ENCODE measurements at places on chromosomes 7 and 10.

GRCh38 chr7:75854233-75854632, 24.6 kb upstream of the RHBDD2 start:
- DNase-seq = no peak

DNA sequence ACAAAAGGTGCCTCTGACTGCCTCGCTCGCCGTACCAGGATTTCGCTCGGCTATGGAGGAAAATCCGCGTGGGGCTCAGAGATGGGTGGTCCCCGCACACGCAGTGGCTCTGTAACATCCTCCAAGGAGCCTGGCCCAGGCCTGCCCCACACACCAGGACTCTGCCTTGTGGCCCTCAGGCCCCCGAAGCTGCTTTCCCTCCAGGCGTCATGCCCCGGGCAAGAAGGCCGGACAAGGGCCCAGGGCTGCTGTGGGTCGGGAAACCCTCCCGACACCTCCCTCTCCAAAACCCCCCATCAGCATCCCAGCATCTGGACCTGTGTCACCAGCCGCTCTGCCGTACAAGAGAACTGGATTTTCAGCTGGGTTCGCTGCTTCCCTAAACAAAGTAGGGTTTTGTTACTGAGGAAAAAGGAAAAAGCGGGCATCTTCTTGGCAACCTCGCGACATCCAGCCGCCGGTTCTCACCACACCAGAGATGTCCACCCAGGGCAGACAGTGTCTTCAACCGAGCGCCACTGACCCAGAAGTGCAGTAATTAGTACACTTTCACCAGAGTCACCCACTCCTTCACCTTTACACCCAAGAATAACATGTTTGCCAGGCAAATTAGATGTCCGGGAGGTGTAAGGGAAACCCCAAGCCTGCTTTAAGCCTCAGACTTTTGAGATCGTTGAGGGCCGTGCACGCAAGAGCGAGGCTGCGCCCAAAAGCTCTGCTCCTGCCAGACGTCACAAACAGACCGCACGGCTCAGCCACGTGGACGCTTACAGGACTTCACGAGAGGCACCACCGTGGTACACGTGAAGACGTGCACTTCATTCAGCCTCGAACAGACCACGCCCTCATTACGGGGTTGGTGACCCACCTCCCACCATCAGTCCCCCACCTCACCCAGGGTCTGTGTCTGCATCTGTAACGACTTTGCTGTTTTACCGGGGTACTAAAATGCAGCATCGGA, 62.2 kb downstream of the DIP2C start:
- no peak for DNase-seq

DNA sequence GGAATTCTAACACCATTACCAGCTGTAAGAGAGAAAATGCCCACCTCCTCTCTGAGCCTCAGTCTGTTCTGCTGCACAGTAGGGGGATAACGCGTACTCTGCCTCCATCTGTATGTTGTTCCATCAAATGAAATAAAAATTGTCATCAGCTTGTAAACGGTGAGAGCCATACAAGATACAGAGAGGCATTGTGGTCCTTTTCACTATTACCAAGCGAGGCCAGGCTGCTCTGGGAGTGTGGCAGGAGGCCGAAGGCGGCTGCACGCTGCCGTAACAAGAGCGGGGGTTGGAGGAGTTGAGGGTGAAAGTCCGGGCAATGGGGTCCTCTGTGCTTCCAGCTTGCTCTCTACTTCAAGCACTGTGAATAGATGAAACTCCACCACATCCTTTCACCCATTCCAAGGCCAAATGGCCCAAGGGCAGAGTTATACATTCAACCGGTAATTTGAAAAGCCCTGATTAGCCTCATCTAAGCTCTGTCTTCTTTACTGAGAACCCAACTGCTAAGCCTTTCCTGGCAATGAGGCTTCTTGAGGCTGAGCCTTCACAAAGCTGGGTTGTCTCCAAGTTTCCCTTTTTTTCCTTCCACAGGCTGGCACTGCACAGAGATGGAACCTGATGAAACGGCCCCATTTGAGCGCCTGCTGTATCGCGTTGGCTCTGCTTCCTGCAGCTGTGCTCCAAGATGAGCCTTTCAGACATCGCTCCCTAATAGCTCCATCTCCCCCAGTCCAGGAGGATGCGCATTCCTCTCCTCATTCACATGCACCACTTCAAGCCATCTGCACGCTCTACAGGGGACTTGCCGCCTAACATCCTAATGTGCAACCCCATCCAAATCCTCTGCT, 47.2 kb downstream of the PYROXD2 start:
- peak; percentile 40 for DNase-seq

DNA sequence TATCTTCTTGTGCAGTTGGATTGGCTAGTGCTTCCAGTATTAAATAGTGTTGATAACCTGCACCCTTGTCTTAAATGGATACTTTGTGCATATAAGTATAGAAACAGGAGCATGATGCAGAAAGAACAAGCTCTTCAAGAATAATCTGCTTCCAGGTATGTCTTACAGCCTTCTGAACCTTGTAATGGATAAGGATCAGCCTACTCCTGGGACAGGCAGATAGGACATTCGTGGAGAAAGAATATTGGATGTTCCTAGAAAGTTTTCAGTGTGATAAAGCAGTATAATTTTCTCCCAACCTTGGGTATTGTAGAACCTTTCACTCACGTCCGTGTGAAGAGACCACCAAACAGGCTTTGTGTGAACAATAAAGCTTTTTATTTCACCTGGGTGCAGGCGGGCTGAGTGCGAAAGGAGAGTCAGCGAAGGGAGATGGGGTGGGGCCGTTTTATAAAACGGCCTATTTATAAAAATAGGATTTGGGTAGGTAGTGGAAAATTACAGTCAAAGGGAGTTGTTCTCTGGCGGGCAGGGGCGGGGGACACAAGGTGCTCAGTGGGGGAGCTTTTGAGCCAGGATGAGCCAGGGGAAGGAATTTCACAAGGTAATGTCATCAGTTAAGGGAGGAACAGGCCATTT, 27.2 kb downstream of the C1GALT1 start:
- no peak for DNase-seq

GRCh38 chr10:129548600-129548999, 81.6 kb downstream of the MGMT start:
- no peak for DNase-seq

GRCh38 chr10:48364659-48365405, 58.4 kb downstream of the MAPK8 start:
- no peak for DNase-seq

GRCh38 chr7:70694434-70694970, 437.4 kb upstream of the GALNT17 start:
- peak; percentile 37 for DNase-seq

DNA sequence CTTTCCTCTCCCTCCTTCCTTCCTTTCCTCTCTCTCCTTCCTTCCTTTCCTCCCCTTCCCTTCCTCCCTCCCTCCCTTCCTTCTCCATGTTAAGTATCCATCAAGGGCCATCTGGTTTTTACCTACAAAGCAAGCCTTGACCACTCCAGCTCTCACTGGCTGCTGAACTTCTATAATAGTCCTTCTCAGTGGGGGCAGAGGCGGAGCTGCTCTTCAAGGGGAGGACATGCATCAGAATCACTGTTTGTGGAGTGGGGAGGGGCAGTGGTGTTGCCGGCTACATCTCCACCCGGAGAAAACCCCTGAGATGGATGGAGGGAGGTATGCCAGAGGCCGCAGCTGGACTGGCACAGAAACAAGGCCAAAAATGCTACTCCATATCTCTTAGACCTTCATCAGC, 25.9 kb downstream of the LAMB1 start:
- DNase-seq = no peak

DNA sequence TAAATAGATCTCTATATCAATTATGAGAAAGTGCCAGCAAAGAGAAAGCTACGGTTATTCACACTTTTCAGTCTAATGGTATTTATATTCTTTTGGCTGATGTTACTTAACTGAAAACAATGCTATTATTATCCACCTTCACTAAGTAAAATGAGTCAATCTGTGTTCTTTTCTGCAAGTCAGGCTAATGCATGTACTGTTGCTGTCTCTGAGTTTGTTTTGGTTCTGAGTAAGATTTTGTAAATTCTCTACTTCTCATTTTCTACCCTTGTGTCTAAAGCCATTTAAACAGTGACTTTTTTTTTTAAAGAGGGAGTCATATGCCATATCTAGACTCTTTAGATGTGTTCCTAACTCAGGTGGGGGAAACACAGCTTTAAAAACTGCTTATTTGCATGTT, 7.5 kb downstream of the VWC2 start:
- DNase-seq = no peak

DNA sequence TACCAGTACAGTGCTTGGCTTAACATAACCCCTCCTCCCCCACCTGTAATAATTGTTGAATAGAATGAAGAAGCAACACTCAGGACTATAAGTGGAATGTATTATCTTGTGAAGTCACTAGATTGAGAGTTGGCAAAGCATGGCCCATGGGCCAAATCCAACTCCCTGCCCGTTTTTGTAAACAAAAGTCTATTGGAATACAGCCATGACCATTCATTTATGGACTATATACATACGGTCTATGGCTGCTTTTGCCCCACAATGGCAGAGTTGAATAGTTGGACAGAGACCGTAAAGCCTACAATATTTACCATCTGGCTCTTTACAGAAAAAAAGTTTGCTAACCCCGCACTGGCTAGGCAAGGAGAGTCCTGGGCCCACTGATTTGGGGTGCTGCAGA, 48.1 kb upstream of the CYCS start:
- no peak for DNase-seq

GRCh38 chr7:66696774-66697191, 43.8 kb upstream of the RABGEF1 start:
- DNase-seq = no peak

DNA sequence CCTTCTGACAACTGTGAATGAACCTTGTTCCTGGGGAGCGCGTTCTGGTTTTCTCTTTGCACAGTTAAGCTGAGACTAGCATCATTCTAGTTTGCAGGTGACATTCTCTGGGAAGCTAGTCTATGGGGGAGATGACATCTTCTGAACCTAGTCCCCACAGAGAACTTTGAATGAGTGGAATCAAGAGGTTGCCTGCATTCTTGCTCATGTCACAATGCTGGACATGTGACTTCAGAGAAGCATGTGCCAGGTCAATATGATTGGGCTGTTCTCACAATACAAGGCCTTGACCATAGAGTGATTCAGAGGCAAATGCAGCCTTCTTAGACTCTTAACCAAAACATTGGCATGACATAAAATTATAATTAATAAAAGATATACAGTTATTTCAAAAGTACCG, 22.1 kb downstream of the KLLN start:
- DNase-seq = no peak

GRCh38 chr7:115965796-115966475, 64.6 kb downstream of the TFEC start:
- DNase-seq = no peak

- DNase-seq = no peak
Measured at GRCh38 chr10:91354166-91355075, 55.7 kb upstream of the HECTD2 start.

DNA sequence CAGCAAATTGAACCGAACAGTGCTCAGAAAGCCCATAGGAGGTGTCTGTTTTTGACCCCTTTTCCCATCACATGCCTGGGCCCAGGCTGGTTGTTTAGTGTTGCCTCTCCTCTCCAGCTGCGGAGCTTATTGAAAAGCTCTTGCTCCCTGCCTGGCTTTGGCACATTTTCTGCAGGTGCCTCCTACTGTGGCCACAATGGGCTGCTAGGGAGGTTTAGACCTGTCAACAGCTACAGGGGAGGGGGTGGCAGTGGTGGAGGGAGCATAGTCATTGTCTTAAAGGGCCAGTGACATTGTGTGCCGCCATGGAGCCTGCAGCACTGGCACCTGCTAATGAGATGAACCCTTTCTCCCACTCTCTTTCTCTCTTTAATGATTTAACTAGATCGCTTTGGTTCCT, 13.2 kb upstream of the ENO4 start:
- no peak for DNase-seq

DNA sequence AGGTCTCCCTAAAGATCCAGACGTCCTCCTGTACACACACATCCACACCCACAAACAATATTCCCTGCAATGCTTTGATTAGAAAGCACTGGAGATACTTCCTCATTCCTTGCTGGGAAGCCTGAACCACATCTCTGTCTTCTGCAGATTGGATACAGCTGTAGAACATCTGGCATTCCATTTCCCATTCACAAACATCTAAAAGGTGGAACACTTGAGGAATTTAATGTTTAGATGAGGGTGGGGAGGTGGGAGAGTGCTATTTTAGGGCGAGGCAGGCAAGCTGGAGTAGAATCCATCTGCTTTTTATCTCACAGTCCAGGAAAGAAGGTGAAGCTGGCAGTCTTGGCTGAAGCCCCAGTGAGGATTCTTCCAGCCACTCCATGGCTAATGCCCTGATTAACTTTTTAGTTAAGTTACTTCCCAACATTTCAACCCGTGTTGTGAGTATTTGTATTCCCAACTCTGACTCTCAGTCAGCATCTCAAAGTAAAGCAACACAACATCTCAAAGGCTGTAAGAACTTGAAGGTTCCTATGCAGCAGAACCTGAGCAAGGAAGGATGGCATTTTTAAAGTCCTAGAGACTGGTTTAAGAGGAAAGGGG, 46.1 kb downstream of the CYTH3 start:
- DNase-seq = no peak

GRCh38 chr10:6504296-6504695, 75.8 kb downstream of the PRKCQ start:
- no peak for DNase-seq

DNA sequence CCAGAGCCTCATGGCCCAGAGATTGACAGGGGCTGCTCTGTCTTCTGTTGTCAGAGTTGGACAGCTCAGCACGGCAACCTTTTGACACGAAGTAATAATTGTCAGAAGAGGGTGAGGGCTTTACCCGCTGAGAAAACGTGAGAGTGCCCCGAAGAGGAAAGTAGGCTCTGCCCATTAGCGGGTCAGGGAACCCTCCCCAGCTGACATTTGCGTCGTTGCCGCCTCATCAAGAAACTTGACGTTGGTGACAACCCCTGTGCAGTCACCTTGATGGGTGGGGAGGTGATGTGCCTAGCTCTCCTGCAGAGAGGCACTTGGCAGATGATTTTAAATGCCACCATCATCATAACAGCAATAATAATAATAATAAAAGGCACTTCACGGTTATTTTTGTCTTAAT, 202.1 kb downstream of the USP6NL start:
- no peak for DNase-seq

GRCh38 chr7:101575721-101576120, 53.4 kb downstream of the MYL10 start:
- DNase-seq = no peak

DNA sequence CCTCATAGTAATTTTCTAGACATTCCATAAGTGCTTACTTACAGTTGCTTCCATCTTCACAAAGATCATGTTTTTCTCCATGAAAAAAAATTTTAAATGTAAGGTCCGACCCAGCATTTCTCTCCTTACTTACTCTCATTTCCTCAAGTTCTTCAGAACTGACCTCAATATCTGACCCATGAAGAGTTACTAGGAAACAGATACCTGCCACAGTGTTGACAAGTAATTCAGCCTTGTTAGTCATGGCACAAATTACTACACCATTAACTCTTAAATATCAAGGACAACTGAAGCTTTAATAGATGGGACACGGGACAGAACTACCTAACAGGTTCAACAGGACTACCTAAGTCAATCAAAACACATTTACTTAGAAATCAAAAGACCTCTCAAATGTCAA, 316.2 kb downstream of the POM121L12 start:
- no peak for DNase-seq
